Left renal cortex interstitium (tissue), 4 donors: ENCODE measurements at places on chromosomes 4 and X. TPM values are rescaled to one million over a fixed set of nuclear protein-coding genes. Genes with fewer than 3 reads are reported as not detected.

Gene GAGE13
- polyA plus RNA-seq, result not detected

Gene STK32B
- polyA plus RNA-seq, result 8.9 TPM

Gene KLHL13
- 102 TPM for polyA plus RNA-seq

Gene G6PD
- 37.8 TPM for polyA plus RNA-seq

Gene SEC24B
- 38.8 TPM for polyA plus RNA-seq

Gene CYLC1
- not detected for polyA plus RNA-seq

Gene HMGN5
- polyA plus RNA-seq, result 47.1 TPM

Gene ZRSR2
- 17.0 TPM for polyA plus RNA-seq

Gene MAD2L1
- 58.0 TPM for polyA plus RNA-seq

Gene GYG2
- polyA plus RNA-seq, result 17.4 TPM

Gene CLDN34
- not detected for polyA plus RNA-seq

Gene SSX4B
- not detected for polyA plus RNA-seq

Gene CSAG1
- polyA plus RNA-seq, result not detected

Gene FHIP1A
- 5.8 TPM for polyA plus RNA-seq

Gene SLC26A1
- polyA plus RNA-seq, result 15.9 TPM

Gene MAMLD1
- 6.4 TPM for polyA plus RNA-seq

Gene SAGE1
- polyA plus RNA-seq, result not detected

Gene TENM3
- 17.3 TPM for polyA plus RNA-seq

Gene NOCT
- 5.2 TPM for polyA plus RNA-seq

Gene CDKL2
- polyA plus RNA-seq, result 11.9 TPM
